ENCODE measurements at places on chromosomes 4 and X.

- no peak for DNase-seq
Observed at GRCh38 chr4:13539619-13540445, 4.5 kb downstream of the NKX3-2 start.

- no peak for DNase-seq
Observed at GRCh38 chr4:112381996-112382692, 85.0 kb downstream of the ALPK1 start.

- no peak for DNase-seq
Observed at GRCh38 chr4:154779362-154779947, 1.6 kb upstream of the RBM46 start.

- no peak for DNase-seq
Observed at GRCh38 chr4:147737623-147738022, 5.7 kb downstream of the ARHGAP10 start.

GRCh38 chr4:36241771-36242170 lies 2.5 kb downstream of the ARAP2 start:
- DNase-seq = no peak

GRCh38 chr4:138192113-138192512 lies 50.0 kb downstream of the SLC7A11 start:
- DNase-seq = no peak

GRCh38 chr4:3393171-3393570 lies 48.6 kb upstream of the HGFAC start:
- DNase-seq = no peak

DNA sequence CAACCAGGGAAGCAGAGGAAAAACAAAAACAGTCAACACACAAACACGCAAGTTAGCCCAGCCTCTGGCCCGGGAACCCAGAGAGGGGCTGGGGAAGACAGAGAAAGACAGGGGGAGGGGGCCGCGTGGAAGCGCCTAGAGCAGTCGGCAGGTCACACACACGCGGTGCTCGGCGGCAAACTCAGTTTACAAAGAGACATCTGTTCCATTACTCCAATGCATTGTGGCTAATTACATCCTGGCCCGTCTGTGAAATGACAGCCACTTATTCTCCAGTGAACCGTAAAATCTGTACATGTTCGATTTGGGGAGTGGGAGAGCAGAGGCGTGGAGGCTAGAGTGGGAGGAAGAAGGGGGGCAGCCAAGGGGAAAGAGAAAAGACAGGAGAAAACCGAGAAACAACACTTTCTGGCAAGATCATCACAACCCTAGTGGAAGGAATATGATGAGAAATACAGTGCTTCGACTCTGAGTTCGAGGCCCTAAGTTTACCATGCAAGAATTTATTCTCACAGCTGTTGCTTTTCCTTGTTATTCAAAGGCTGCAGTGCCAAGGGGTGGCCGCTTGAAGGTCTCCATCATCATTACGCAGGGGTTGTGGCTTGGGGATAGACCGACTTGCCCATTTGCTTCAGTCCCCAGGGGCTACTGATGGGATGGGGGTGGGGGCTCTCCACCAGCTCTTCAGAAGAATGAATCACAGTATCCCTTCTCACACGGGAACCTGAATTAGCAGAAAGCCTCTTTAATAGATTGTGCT lies 167.7 kb downstream of the MGST2 start:
- no peak for DNase-seq

- no peak for DNase-seq
Observed at GRCh38 chr4:94226763-94227162, 19.1 kb downstream of the SMARCAD1 start.

- no peak for DNase-seq
Observed at GRCh38 chrX:79080141-79080540, 64.3 kb upstream of the GPR174 start.

Data from stimulated activated CD4-positive, alpha-beta T cell treated with anti-CD3 and anti-CD28 coated beads, TNF-alpha, amount 100 ng/mL, for 4 hours (primary cell).